Stimulated activated CD4-positive, alpha-beta T cell treated with anti-CD3 and anti-CD28 coated beads, Interleukin-12 subunit alpha, Interleukin-12 subunit beta, amount 100 ng/mL, for 24 hours (primary cell): ENCODE measurements at places on chromosomes 11 and 22.

DNA sequence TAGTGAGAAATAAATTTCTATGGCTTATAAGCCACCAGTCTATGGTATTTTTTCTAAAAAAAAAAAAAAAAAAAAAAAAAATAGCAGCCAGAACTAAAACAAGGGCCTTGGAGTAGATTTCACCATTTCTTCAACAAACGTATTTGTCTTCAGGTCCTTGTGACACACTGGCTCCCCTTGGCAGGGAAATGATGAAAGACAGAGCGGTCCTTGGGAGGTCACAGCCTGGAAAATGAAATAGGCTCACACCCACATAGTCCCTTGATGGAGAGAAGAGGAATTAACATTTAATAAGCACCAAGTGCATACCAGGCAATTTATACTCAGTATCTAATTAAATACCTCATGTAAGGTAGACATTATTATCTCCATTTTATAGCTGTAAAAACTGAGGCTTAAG is 25.7 kb upstream of the ACER3 start:
- DNase-seq = no peak

- DNase-seq = peak; percentile 29
Measured at GRCh38 chr11:119085437-119085847, 761 bp downstream of the HMBS start.

- DNase-seq = no peak
Measured at GRCh38 chr11:124193221-124194010, 10.3 kb downstream of the OR10D3 start.

DNA sequence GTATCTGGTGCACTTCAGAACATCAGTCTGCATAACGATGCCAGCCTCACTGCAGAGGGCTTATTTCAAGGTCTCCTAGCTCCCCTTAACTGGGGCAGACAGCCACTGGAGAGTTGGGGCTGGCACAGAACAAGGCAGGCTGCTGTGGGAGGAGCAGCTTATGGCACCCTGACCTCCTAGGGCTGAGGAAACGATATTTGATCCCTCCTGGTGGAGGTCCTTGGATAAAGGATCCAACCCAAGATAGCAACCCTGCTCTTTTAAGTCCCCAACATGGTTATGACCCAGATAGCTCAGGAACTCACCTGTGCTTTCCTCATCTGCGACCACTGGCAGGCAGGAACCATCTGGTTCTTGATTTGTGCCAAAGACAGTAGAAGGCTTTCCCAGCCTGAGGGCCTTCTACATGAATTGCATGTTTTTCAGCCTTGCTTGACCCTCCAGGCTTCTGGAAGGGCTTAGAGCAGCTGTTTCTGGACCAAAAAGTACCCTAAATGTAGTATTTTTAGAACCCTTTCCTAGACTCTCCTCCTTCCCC is 2.8 kb downstream of the TMEM109 start:
- no peak for DNase-seq

- no peak for DNase-seq
Measured at GRCh38 chr11:133123366-133123765, 408.9 kb downstream of the OPCML start.

DNA sequence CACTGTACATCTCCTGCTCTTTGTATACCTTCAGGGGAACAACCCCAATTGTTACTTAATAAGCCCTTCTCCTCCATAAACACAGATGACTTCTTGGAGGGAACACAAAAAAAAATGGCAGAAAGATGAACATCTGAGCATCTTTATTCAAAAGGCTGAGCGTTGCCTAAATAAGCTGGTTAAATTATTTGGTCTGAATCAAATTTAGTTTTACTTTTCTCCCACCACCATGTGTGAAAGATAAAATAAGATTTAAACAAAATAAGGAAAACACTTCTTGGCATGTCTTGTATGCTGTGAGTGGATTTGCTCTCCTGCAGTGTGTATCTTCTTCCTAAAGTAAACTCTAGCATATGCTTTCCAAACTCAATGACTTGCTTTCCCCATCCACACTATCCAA is 137.9 kb downstream of the DCDC1 start:
- no peak for DNase-seq

GRCh38 chr11:34205326-34206035 is 100.1 kb downstream of the NAT10 start:
- no peak for DNase-seq

DNA sequence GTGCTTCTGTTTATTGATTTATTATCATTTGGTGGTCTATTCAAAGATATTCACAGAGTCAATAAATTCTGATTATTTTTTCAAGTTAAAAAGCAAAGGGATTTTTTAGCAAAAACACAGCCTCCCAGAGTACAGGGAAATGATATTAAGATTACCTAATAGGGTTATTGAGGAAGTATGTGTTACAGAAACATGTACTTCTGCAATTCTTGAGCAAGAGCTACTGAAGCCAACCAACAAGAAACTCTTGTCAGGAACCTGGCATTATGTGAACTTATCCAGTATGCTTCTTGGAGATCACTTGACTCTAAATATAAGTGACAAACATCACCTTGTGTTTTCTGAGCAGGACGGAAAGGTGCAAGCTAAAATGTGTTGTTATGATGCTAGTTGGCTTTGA is 42.0 kb upstream of the CARD18 start:
- DNase-seq = no peak

DNA sequence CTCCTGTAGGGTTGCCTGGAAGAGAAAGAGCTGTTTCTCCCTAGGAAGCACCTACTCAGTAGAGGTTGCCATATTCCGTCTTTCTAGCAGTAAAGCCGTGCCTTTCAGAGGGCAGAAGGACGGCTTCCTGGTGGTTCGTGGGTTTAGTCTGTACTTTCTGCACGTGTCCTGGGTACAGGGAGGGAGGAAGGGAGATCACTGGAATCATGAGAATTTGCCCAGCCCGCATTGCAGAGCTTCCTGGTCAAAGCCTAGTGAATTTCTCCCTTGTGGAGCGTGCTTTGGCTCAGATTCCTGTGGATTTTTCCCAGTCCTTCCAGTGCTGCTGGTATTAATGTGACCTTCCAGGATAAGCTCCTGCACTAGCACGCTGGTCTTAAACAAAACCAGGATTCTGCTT is 44.9 kb downstream of the GRAMD1B start:
- no peak for DNase-seq

DNA sequence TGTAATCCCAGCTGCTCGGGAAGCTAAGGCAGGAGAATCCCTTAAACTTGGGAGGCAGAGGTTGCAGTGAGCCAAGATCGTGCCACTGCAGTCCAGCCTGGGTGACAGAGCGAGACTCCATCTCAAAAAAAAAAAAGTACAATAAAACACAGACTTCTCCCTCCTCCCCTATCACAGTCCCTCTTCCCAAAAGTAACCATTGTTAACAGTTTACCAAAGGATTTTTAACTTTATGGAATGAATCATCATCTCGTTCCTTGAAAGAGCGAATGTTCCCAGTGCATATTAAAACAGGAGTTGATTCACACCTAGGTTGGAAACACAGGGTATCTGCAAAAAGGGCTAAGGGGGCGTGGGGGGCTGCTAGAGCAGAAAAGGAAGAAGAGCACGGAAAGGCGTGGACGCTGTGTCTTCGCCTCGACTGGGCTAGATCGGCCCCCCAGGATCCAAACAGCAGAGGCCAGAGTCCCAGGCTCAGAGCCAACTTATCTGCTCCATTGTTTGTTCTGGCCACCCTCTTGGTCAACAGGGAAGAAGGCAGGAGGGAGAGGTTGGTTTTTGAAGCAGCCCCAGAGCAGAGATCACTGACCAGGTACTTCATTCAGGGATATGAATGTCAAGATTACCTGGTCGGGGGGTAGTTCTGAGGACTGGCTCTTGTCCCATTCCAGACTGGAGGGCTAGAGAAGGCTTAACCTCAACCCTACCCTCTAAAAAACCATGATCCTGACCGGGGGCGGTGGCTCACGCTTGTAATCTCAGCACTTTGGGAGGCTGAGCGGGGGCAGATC is 2.1 kb upstream of the AHNAK start:
- no peak for DNase-seq
